ENCODE measurements at places on chromosomes 2 and 18.
A peak's percentile ranks its signal among the peaks of the same experiment; 100 is the strongest.

DNA sequence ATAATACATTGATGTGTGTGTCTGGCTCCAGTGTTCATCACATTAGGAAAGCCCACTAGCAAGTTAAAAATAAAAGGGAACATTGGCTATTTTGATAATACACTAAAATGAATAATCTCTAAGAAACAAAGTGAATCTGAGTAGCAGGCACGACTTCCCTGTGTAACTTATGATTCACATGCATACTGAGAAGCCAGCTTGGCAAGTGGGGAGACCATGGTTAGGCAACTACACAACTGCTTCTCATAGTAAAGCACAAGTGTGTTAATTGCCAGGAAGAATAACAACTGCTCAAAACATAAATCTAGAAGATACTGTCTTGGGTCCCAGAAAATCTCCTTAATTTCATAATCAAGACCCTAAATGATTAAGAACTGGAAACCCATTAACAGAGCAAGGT is 4.0 kb downstream of the MYO5B start:
- DNase-seq, result no peak

DNA sequence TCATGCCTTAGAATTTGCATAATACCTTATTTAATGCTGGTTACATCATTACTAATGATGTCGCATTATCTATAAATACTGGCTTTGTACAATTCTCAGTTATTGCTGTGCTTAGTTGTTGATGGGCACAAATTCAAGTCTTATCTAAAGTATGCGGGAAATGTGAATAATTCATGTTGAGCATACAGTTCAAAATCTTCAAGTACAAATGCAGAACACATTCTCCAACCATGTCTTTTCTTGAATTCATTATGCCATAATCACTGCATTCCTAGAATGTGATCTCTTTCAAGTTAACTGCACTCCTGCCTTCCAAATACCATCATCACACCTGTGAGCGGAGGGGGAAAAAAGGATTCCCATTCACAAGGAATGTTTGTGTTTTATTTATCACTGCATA is 337.0 kb downstream of the MBD2 start:
- DNase-seq, result no peak

DNA sequence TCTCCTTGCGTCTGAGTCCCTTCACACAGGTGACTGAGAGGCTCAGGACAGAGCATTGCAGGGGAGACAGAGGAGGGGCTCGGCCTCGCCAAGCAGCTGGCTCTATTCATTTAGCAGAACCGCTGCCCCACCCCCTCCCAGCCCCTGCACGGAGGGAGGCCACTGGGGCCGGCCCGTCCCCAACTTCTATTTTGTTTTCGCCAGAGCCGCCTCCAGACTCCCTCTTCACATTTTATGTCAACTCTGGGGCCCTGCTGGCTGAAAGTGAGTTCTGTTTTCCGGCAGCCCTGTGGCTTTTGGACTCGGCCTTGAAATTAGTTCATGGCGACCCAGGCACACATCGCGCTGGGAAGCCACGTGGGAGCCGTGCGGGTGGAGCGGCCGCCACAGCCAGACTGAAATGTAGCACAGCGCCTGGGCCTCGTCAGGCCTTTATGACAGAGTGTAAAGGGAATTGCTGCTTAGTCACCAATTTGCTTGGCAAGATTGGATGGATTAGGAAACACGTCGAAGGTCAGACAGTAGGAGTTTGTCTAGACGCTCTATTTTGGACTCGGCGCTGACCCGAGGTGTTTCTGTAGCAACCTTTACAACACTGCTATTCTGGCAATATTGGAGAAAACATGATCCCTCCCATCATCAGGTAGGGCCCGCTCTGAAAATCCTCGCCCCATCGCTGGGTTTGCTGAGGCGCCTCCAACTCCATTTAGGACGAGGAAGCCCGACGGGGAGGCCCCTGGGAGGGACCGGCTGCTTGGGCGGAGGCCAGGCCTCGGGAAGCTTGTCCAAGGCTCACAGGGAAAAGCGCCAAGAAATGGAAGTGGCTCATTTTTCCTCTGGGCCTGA is 90.7 kb upstream of the CTDP1 start:
- DNase-seq, result peak; percentile 32

DNA sequence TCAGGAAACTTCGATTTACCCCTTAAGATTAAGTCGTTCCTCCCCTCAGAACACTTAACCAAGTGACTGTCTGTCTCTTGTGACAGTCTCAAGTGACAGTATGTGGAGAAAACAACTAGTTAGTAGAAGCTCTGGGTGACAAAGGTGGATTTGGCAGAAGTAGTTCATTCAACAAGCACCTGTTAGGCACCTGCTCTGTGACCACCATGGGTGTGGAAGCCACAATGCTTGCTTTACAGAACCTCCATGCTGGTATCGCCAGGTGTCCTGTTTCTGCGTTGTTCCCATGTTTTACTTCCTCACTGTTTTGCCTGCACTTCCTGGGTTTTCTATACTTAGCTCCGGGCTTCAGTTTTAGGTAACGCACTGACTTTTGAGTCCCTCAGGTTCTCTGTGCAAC is 337.4 kb upstream of the DCC start:
- DNase-seq, result no peak

DNA sequence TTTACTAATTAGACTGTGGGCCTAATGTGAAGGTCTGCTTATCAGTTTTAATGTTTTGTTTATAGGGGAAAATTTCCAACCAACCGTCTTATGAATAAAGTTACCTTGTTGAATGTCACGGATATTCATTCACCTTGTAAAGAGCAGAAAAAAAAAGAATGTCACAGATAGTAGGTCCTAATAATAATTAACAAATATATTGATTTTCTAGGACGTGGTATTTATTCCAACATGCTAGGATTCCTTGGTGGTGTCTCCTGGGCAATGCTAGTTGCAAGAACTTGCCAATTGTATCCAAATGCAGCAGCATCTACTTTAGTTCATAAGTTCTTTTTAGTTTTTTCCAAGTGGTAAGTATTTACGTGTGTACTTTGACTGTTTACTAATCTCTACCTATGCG is 23.4 kb downstream of the PAPOLG start:
- DNase-seq, result no peak

DNA sequence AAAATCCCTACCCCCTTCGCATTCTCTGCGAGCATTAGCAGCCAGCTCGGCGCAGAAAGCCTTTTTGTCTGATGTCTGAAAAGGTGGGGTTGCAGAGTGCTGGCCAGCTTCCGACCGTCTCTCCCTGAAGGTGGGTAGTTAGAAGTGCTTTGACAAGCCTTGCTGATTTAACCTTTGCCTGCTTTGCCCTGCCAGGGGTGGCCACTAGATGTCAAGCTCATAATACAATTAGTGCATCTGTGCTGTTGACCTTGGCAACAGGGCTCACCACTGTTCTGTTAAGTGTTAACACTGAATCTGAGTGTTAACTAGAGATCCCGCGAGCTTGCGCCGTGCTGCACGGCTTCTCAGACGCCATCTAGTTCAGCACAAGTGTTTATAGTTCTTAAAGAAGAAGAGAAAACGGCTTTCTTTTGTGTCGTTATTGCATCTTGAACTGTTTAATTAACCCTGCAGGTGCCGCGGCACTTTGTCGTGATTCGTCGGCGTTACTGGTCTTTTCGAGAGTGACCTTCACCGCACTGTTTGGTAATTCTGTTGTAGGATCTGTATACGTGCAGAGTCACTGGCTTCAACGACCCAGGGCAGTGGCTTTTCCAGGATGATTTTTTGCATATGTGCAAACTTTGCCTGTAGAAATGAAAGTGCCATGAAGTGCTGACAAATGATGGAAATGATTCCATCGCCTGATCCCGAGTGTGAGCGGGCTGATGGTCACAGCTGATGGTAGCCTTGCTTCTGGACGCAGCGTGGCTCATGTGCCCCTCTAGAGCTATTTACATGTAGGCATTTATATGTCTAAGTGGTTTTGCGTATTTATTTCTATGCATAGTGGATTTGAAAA is 5.5 kb downstream of the SALL3 start:
- DNase-seq, result no peak

GRCh38 chr2:190786404-190787166 is 94.0 kb upstream of the GLS start:
- no peak for DNase-seq

DNA sequence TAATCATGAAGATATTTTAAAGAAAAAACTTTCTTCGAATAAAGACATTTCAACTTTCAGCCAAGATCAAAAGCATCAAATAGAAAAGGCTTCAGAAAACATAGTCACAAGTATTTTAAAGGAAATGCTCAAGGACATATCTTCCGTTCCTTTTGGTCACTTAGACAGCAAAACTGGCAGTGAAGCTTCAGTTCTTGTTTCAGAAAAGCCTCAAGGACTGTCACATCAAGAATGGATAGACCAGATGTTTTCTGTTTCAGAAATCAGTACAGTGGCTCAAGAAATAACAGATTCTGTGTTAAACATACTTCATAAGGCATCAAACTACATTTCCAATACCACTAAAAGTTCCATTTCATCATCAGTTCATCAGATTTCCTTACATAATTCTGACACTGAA is 51.8 kb downstream of the FSIP2 start:
- no peak for DNase-seq

DNA sequence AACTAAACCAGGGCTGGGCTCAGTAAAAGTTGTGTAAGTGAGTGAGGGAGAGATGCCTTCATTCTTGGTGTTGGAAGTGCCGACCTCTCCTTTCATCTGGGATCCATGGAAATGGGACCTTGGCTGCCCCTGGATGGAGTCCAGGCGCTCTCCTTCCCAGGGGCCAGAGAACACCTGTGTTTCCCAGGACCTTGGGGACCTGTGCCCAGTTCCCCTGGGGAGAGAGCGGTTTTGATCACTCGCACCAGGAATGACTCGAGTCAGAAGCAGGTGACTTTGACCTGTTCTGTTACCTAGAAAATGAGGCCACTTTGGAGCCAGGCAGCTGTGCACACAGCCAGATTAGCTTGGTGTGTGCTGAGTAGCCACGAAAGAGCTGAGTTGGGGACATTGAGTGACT is 97.3 kb downstream of the SH3BP4 start:
- DNase-seq, result no peak

DNA sequence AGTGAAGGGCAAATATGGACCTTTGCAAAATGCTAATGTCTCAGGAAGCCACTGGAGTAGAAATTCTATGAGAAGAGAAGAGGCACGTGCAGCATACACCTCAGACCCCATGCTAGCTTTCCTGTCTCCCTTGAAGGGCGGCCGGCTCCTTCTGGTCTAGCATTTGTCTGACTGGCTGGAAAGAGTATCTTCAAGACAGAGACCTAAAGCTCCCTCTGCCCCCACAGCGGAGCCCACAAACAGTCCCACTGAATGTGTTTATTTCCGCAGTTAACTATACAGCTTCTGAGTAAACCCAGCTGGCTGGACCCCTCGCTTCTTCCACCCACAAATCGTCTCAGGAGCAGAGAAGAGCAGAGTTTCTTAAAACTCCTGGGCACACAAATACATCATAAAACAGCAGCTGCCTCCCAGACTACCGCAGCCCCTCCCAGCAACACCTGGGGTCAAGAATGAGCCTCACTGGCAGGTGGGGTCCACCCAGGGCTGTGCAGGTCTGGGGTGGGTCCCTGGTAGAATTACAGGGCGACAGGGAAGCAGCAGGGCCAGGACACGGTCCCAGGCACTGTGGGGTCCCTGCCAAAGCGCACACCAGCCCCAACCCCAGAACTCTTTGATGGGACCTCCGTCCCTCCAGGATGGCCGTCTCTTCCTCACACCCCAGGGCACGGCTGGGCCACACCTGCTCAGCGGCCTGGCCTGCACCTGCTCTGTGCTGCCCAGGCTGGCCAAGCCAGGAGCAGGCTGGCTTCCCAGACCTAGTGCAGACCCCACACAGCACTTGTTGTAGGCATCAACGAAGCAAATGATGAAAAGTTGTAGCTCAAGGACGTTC is 103.8 kb downstream of the PXDN start:
- DNase-seq, result no peak

Data from COR-L47 (cell line).